Stimulated activated CD8-positive, alpha-beta memory T cell treated with anti-CD3 and anti-CD28 coated beads, Interleukin-4, amount 100 ng/mL, for 24 hours (primary cell): ENCODE measurements at places on chromosomes 2 and 18.

DNA sequence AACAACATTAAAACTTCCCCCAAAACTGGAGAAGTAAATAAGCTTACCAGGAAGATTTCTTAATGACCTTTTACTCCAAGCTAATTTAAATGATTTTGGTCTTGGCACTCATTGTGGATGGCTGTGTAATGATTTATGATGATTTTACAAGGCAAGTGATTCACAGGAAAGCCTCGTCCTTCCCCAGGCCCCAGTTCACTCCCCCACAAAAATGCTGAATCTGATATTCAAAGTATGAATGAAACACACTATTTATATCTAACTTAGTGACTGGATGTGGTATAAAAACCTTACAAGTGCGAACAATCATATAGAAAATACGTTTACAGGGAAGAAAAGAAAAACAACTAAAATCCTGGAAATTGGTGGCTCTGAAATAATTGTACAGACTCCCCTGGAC lies 49.8 kb downstream of the ZNF516 start:
- DNase-seq = no peak

DNA sequence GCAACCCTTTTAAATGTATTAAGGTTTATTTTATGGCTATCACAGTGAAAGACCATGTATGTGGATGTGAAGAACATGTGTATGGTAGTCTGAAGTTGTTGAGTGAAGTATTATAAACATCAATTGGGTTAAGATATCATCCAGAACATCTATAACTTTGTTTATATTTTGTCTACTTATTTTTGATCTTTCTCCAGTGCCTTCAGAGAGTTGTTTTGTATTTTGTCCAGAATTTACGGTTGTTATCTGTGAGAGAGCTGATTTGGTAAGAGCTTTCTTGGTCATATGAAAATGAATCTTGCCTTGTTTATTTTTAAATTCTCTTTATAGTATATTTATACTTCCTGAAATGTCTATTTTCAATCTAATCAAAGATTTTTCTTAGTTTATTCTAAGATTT lies 573.7 kb upstream of the POU3F3 start:
- no peak for DNase-seq

- no peak for DNase-seq
Measured at GRCh38 chr2:3025261-3025660, 352.4 kb downstream of the EIPR1 start.

- DNase-seq = no peak
Measured at GRCh38 chr2:120763931-120764330, 28.3 kb downstream of the GLI2 start.

DNA sequence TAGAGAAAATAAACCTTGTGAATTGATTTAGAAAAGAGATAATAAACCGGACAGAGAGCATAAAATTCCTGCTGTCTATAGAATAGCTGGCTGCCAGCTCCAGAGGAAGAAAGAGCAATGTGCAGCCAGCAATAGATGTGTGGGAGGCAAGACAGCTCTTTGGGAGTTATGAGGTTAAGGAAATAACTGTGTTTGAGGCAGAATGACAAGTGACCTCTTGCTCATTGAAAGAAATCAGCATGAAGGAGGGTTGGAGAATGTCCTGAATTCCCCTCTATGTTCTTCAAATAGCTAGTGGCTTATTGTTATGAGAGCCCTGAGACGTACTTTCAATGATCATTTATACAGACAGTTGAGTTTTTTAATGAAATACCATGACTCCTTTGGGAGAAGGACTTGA lies 1009.9 kb upstream of the NXPH2 start:
- no peak for DNase-seq

- DNase-seq = no peak
Measured at GRCh38 chr2:241567776-241568175, 9.2 kb downstream of the BOK start.

- no peak for DNase-seq
Measured at GRCh38 chr2:113925884-113926283, 36.0 kb downstream of the ACTR3 start.

GRCh38 chr2:19711470-19712372 lies 190.1 kb downstream of the TTC32 start:
- DNase-seq = no peak

DNA sequence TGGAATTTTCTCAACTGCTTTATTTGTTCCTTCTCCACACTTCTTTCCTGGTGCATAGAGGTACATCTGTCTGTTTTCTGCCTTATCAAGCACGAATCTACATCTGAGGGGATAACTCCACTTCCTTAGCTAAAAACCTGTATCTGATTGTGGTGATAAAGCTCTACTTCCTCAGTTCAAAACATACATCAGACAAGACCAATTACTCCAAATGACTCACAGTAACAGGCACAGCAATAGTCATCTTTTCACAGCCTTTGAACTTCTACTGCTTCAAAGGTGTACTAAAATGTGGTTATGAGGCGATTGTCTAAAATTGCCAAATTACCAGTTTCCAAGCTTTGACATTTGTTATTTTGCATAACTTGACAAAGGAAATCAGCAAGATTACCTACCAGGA lies 803.6 kb upstream of the ZEB2 start:
- no peak for DNase-seq

GRCh38 chr2:191516260-191516659 lies 161.7 kb upstream of the NABP1 start:
- DNase-seq = no peak

DNA sequence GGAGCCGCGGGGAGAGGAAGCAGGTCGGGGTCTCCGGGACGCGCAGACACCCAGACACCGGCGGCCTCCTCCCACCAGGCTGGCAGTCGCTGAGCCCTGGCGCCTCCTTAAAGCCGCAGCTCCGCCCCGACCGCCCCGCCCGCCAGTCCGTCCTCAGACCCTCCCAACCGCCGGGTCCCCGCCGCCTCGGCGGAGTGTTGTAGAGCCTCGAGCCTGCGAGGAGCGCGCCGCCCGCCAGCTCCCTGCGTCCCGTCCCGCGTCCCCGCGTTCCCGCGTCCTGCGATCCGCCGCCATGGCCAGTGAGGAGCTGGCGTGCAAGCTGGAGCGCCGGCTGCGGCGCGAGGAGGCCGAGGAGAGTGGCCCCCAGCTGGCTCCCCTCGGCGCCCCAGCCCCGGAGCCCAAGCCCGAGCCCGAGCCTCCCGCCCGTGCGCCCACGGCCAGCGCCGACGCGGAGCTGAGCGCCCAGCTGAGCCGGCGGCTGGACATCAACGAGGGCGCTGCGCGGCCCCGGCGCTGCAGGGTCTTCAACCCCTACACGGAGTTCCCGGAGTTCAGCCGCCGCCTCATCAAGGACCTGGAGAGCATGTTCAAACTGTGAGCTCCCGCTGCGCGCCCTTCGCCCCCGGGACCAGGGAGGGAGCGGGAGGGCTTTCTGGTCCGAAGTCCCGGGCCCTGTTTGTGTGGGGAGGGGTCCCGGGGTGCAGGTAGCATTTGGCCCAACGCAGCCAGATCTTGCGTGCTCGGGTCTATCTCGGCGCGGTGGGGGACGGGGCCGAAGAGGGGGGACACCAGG lies at the start of gene EFHD1:
EFHD1 (plus strand) TSS at position 192 of the 793 bp plus-strand sequence; CDS start at position 293, 101 bp downstream.
- peak; percentile 50 for DNase-seq

DNA sequence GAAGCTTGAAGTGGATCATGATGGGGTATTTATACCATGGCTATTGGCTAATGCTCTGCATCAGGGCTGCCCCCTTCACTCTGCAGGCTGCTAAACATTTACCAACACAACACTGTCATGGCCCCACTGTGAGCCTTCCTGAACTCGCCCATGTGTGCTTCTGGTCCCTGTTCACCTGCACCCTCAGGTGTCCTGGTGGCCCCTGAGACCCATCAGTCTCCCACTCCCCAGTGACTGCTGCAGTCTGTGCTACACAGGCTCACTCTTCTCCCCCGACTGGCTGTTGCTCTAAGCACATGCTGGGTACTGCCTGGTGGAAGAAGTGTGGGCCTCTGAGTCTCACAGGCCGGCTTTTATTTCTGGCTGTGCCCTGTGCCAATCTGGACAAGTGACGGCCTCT lies 183.0 kb upstream of the HS6ST1 start:
- DNase-seq = no peak

DNA sequence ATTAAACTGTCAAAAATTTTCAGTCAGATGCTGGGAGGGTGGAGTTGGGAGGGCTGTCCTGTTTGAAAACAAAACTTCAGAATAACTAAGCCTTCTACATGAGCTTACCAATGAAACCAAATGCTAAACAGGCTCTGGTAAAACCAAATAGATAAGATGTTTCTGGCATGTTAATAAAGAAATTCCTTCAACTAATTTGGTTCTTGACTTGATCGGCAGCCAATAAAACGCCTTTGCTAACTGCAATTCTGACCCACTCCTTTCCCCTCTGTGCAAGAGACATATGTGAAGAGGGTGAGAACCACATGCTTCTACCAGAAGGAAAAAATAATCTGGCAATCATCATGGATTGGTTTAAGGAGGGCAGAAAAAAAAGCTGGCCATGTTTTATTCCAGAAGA lies 20.9 kb downstream of the MAP4K3 start:
- no peak for DNase-seq

DNA sequence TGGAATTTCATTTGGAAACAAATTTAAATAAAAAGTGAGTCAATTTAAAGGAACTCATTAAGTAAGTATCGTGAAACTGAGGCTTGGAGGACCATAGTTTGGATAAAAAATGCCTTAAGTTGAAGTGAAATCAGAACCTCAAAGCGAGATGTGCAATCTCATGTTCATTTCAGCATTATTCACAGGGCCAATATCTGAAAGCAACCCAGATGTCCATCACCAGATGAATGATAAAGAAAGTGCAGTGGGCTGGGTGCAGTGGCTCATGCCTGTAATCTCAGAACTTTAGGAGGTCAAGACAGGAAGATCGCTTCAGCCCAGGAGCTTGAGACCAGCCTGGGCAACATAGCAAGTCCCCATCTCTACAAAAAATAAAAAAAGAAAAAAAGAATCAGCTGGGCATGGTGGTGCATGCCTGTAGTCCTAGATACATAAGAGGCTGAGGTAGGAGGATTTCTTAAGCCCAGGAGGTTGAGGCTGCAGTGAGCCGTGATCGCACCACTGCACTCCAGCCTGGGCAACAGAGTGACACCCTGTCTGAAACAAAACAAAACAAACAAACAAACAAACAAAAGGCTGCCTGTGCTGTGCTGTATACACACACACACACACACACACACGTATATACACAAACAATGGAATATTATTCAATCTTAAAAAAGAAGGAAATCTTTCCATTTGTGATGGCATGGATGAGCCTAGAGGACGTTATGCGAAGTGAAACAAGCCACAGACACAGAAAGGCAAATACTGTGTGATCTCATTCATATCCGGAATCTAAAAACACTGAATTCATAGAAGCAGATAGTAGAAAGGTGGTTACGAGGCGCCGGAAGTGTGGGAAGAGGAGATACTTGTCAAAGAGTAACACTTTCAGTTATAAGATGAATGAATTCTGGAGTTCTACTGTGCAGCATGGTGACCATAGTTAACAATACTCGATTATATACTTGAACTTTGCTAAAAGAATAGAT lies 14.5 kb downstream of the SH3RF3 start:
- peak; percentile 14 for DNase-seq

GRCh38 chr2:190722061-190722759 lies 73.3 kb downstream of the NAB1 start:
- no peak for DNase-seq

DNA sequence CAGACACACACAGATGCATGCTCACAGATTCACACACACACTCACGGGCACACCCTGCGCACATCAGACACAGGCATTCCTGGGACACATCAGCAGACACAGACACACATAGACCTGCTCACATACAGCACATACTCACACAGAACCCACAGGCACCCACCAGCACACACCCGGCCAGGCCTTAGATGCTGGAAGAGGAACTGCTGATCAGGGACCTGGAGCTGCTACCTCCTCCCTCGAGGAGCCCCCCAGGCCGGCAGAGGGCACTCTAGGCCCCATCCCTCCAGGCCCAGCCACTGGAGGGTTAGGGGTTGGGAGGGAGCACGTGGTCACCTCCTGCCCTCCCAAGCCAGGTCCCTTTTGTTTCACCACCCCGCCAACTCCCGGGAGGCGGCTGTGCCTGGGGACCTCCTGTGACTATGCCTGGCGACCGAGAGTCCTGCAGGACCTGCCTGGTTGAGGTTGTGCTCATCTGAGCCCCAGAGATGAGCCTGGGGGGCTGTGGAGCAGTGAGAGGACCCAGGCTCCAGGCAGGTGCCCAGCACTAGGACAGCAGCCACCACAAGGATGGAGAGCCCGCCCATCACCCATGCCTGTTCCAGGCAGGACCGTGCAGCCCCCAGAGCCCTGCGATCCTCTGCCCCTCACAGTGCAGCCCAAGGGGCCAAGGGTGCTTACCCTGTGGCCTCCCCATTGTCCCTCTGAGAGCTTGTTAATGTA lies 21.0 kb upstream of the PTMA start:
- DNase-seq = peak; percentile 68

GRCh38 chr2:34037157-34037556 lies 438.1 kb upstream of the FAM98A start:
- no peak for DNase-seq

- no peak for DNase-seq
Measured at GRCh38 chr2:42886921-42887320, 94.5 kb upstream of the HAAO start.

DNA sequence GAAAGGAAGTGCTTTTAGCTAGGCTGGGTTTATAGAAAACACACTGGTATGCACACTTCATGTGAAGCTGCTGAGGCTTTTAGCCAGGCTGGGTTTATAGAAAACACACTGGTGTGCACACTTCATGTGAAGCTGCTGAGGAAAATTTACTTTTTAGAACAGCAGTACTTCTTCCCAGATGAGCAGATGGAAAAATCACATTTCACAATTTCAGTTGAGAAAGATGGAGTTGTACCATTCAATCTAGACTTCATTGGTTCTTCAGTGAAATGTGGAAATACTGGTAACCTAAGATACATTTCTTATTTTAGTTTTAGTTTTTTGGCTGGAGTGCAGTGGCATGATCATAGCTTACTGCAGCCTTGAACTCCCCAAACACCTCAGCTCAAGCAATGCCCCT lies 11.1 kb downstream of the SNTG2 start:
- DNase-seq = no peak

- no peak for DNase-seq
Measured at GRCh38 chr2:96946625-96947024, 39.8 kb downstream of the FAM178B start.

DNA sequence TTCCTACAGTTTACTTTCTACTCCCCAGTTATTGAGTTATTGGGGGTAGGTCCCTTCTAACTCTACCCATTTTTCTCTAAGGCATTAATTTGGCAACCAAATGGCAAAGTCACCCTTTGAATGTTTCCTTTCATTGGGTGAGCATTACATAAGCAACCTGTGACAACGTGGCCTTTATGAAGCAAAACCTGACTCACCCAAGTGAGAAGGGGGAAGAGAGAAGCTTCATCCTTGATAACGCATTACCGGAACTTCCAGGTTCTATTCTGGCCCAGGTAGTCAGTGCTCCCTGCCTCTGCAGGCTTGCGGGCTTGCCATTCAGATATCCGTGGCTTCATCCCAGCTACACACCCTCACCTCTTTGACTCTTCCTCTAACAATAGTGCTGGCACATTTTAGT lies 39.1 kb upstream of the FAM124B start:
- DNase-seq = no peak

DNA sequence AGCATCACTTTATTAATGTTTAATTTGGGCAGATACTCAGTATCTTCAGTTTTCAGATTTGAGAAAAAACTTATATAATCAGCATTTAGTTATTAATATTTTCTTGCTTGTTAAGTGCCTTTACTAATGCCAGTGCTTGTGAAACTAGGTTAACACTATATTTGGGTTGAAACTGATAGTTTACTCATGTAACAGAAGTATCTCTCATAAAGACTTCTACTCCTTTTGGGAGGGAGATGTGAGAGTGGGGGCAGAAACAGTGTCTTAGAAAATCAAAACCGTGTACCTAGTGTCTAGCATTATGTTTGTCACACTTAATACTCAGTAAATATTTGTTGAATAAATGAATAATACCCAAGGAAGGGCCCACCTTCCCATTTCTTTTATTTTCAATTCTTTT lies 129.5 kb downstream of the MSTN start:
- DNase-seq = no peak

GRCh38 chr2:159002462-159003111 lies 34.1 kb downstream of the TANC1 start:
- no peak for DNase-seq
